ENCODE measurements at places on chromosomes 11 and 22.
A peak's percentile ranks its signal among the peaks of the same experiment; 100 is the strongest.

GRCh38 chr11:85029964-85030363 is 597.2 kb downstream of the DLG2 start:
- no peak for DNase-seq

- peak; percentile 10 for DNase-seq
Observed at GRCh38 chr11:69511358-69512055, 30.0 kb downstream of the LINC01488 start.

DNA sequence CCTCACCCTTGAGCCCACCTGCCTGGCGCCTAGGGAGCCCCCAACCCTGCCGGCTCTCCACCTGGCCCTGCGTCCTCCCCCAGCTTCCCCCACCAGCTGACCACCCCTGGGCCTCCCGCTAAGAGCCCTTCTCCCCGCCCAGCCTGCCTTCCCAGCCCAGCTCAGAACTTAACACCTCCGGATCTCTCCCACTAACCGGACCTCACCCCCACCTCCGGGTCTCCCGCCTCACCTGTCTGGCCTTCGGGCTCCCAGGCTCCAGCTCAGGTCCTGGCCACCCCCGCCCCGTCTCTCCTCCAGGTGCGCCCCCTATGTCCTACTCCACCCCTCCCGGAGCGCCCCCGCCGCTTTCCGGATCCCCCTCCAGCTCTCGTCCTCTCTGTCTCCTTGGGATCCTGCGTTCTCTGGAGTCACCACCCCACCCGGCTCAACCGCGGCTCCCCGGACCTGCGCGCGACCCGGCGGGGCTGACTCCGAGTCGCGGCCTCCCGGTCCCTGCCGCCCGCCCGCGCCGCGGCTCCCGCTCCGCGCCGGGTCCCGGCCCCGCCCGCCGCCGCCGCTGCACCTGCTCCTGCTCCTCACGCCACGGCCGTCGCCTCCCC is at the start of gene KCNJ11:
TSS of gene KCNJ11 (minus strand) at position 51 of the 602 bp plus-strand sequence. CDS start 568 bp downstream, outside the sequence.
- DNase-seq = no peak

DNA sequence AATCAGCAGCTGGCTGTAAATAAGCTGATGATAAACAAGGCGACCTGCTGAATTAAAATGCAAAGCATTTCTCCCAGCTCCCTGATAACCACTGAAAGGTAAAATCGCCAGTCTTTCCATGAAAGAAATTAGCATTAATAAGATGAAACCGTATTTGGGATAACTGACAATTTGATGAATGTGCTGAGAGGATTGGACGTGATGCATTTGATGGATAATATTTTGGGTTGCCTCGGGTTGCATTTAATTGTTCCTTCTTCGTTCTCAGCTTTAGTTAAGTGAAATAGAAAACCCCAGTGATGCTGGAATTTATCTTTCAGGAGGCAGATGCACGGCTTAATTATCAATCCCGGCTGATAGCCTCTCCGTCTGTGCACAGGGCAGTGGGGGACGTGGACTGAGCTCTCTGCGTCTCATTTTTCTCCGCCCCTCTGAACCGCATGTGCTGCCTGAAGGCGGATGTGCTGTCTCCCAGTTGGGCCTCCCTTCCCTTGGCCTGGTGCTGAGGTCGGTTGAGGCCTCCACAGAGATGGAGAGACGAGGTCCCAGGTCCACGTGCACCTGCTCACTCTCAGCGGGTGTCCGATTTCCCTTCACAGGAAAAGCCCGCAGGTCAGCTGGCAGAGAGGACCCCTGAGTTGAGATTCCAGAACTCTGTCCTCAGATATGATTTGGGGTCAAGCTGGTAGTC is 846.2 kb downstream of the BRD1 start:
- no peak for DNase-seq

GRCh38 chr11:57100638-57101331 is 81.0 kb upstream of the LRRC55 start:
- no peak for DNase-seq

- no peak for DNase-seq
Observed at GRCh38 chr11:17813391-17814059, 78.9 kb downstream of the KCNC1 start.

GRCh38 chr11:23021287-23021863 is 161.1 kb upstream of the CCDC179 start:
- DNase-seq = peak; percentile 2

- no peak for DNase-seq
Observed at GRCh38 chr11:35418282-35419183, 825 bp downstream of the SLC1A2 start.

DNA sequence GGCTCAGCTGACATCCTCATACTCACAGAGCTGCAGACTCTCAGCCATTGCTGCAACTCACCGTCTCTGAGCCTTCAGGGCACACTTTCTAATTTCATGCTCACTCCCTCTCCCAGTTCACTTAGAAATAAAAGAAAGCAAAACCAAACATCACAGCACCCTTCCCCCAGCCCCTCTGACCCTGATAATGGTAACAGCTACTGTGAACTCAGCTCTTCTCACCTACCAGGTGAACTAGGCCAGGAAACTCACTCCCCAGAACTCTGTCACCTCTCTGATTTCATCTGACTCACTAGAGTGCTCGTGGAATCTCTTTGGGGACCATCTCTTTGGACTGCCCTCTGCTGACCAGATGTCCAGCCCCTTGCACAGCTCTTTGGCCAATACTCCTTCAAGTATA is 14.5 kb upstream of the PARVA start:
- no peak for DNase-seq

DNA sequence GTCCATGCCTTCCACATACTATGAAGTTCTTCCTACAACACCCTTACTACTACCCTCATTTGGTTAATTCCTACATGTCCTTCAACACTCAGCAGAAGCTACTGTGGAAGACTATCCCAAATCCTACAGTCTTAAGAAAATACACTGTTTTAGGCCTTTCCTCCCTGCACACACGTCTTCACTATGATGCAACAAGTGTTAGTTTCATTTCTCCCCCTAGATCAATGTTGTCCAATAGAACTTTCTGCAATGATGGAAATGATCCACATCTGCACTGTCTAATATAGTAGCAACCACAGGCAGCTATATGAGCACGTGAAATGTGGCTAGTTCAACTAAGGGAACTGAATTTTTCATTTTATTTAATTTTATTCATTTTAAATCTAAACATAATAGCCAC is 46.7 kb upstream of the CCDC34 start:
- no peak for DNase-seq

DNA sequence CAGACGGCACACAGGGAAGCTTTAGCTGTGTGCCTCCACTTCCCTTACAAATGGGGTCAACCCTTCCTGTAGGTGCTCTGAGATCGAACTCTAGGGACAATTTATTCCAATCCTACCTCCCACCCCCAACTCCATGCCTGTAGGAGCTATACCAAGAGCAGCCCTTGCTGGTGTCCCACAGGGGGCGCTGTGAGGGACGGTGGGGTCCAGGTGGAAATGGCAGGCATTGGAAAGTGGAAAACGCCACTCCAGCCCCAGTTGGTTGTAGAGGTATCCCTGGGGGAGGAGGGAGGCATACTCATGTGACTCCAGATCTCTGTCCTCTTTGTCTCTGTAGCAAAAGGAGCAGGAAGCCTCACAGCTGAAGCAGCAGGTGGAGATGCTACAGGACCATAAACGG is 161.3 kb downstream of the MYO18B start:
- DNase-seq = no peak

DNA sequence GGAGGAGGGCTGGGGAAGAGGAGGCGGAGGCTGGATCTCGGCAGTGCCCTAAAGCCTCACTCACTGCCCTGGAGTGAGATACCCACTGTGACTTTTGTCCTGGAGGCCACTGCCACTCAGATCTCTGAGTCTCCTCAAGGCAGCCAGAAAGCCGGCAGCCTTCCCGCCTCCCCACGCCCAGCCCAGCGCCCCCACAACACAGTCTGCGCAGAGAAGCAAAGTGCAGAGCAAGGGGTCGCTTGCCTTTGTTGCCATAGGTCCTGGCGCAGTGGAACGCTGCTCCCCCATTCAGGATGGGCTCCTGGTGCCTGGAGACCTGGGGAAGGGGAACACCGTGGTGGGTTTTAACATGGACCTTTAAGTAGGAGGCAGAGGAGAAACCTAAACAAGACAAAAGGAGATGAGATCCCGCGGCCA is 17.6 kb downstream of the PATZ1 start:
- DNase-seq = no peak

GRCh38 chr22:39908737-39909136 is 7.9 kb downstream of the GRAP2 start:
- no peak for DNase-seq

- DNase-seq = no peak
Observed at GRCh38 chr11:128022007-128022368, 565.4 kb downstream of the ETS1 start.

- no peak for DNase-seq
Observed at GRCh38 chr11:102115557-102115956, 5.3 kb downstream of the YAP1 start.

GRCh38 chr11:114880442-114880841 is 202.1 kb downstream of the NXPE2 start:
- DNase-seq = no peak

DNA sequence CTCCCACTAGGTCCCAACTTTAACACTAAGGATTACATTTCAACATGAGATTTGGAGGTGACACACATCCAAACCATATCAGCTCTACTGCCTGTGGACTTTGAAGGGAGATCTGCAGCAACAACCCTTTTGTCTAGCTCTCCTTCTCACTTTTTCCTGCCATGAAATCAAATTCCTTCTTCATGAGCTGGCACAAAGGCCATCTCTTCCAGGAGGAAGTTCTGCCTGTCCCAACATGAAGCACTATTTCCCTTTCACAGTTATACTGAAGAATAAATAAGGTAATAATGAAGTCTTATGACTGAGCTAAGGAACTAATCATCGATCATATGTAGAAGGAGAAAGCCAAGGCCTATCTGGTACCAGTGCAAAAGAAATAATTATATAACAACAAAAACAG is 253.5 kb upstream of the TENM4 start:
- no peak for DNase-seq

DNA sequence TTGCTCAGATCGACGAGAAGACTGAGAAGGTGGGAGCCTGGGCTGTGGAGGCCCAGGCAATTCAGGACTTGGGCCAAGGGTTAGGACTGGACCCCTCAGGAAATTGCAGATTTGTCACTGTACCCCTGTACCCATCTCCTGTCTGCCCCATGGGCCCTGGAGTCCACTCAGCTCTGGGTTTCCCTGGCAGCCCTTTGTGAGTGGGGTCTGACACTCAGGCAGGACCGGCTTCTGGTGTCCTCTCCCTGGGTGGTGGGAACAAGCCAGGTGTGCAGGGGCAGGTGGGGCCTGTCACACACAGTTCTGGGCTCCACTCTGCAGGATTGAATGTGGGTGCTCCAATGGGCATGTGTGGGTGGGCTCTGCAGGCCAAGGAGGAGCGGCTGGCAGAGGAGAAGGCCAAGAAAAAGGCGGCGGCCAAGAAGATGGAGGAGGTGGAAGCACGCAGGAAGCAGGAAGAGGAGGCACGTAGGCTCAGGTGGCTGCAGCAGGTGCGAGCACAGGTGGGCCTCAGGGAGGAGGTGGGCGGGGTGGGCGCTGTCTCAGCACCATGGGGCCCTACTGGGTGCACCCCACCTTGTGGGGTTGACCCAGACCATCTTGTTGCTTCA is 21.6 kb downstream of the INCENP start:
- no peak for DNase-seq

DNA sequence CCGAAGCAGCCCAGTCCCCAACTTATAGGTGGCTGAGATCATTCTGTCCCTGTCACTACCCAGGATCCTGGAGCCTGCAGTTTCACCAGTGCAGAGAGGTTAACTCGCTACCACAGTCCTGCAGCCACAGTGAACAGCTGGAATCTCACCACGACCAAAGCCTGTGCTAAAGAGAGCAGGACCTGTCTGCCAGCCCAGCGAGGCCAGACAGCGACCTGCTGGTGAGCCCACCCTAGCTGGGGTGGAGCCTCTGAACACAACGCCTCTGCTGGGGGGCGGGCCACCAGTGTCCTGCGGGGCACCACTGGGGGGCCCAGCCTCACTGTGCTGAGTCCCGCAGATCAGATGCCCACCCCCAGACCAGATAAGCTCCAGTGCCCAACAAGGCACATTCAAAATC is 33.3 kb downstream of the DAGLA start:
- no peak for DNase-seq
